ENCODE measurements at places on chromosomes 12 and 14. TPM values are rescaled to one million over a fixed set of nuclear protein-coding genes. Genes with fewer than 3 reads are reported as not detected.

HOXC10 gene
- not detected for total RNA-seq

TMEM132D gene
- total RNA-seq, result not detected

SIX6 gene
- total RNA-seq, result not detected

ERBB3 gene
- total RNA-seq, result 3.3 TPM

NEUROD4 gene
- total RNA-seq, result not detected

CLEC9A gene
- not detected for total RNA-seq

AJUBA gene
- total RNA-seq, result 70.7 TPM

PRICKLE1 gene
- 13.2 TPM for total RNA-seq

TPCN1 gene
- total RNA-seq, result 9.0 TPM

GPD1 gene
- 0.13 TPM for total RNA-seq

SALL2 gene
- 2.7 TPM for total RNA-seq

RERG gene
- total RNA-seq, result not detected

FBLN5 gene
- total RNA-seq, result 234 TPM

TROAP gene
- 6.2 TPM for total RNA-seq

SLC17A8 gene
- not detected for total RNA-seq

TRHDE gene
- 2.8 TPM for total RNA-seq

SLC5A8 gene
- not detected for total RNA-seq

DTD2 gene
- total RNA-seq, result 21.2 TPM

RNASE7 gene
- not detected for total RNA-seq

TAS2R31 gene
- total RNA-seq, result 0.97 TPM

FERMT2 gene
- 217 TPM for total RNA-seq

KLRC2 gene
- not detected for total RNA-seq

PWP1 gene
- 73.7 TPM for total RNA-seq

LRIG3 gene
- 29.3 TPM for total RNA-seq

PRMT5 gene
- total RNA-seq, result 42.2 TPM

SOAT2 gene
- not detected for total RNA-seq
